ENCODE measurements at places on chromosomes 12 and 14. TPM values are rescaled to one million over a fixed set of nuclear protein-coding genes. Genes with fewer than 3 reads are reported as not detected.

The OVCH1 gene
- polyA plus RNA-seq: 0.67 TPM

- no peak for DNase-seq
Observed at GRCh38 chr12:76586764-76587395, 27.3 kb upstream of the OSBPL8 start.

DNA sequence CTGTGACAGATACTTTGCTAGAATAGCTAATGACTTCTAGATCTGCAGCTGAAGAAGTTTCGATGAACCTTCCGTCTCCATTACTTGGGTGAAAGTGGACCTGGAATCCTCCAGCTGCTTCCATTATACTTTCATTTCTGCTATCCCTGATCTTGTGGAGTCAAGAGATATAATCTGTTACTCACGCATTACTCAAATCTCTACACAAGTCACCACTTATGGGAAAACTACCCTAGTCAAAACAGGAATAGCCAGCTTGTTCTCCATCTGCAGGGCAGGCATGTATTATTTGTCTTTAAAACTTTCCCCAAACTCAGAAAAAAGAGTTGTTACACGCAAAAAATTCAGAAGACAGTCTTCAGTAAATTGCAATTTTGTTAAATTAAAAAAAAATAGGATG lies 2.8 kb upstream of the KTN1 start:
- DNase-seq: no peak

- no peak for DNase-seq
Observed at GRCh38 chr12:51217133-51217967, 512 bp downstream of the POU6F1 start.

DNA sequence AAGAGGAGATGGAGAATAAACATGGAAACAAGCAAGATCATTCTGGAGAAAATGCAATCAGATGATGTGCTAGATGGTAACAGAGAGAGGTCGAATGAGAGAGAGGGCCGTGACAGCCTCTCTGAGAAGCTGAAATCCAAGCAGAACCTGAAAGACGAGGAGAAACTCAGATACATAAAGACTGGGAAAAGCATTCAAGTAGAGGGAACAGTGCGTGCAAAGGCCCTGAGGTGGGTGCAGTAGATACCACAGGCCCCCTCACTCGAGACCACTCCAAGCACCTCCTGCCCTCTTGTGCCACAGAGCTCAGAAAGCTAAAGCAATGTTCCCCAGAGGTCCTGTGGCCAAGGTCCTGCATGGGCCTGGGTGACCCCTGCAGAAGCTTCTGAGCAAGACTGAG lies 54.8 kb upstream of the DLK1 start:
- DNase-seq: no peak

- DNase-seq: no peak
Observed at GRCh38 chr12:113981876-113982275, 15.8 kb upstream of the RBM19 start.

DNA sequence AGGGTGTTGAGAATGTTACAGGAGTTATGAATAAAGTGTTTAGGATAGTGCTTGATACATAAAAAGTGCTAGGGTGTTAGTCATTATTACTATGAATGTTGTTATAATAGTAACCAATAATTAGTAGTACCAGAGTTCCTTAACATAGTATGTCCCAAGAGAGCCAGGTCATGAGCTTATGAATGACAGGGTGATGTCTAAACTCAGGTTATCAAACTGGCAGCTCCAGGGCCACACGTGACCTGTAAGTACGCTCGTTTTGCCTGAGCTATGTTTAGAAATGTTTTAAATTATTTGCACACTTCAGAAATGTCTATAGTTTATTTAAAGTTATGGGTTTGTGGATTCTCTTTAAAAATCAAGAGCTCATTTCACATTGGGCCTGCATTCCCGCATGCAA lies 14.1 kb upstream of the GRIP1 start:
- DNase-seq: no peak

The SYNDIG1L gene
- polyA plus RNA-seq: 0.19 TPM

The ADGRD1 gene
- 14.3 TPM for polyA plus RNA-seq

GRCh38 chr12:112164011-112164660 lies 38.8 kb downstream of the TRAFD1 start:
- no peak for DNase-seq

DNA sequence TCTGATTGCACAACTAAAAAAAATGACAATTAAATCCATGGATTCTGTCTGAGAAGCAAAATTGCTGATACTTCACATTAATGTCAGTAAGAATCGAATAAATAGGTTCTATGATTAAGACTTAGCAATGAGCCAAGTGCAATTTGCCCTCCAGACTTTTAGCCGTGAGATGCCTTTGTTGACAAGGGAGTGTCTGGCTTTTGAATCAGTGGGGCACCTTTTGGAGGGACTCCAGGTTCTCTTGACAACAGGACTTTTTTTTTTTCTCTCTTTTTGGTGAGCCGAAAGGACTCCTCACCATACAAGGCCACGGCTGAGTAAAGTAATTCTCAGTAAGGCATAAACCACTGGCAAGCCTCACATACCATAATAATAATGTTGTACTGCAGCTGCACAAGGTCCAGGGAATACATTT lies 4.7 kb upstream of the MDM1 start:
- no peak for DNase-seq

DNA sequence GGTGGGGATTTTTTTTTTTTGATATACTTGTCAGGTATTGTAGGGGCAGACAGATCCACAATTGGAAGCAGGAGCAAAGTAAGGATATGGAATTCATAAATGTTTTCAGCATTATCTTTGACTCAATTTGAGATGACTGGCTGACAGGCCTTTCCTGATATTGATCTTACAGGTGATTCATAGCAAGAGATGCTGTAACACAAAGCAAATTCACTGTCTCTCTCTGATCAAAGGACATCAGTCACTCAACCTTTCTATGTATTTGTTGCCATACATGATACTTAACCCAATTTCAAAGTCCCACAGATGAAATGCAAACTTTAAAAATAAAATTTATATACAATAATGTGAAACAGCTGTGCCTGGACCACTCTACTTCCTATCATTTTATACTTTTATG lies 1506.9 kb downstream of the AACS start:
- no peak for DNase-seq

GRCh38 chr14:29927376-29928116 lies at the start of gene PRKD1:
TSS of gene PRKD1 (minus strand) at chr14:29927847.
- DNase-seq: no peak

The DDX23 gene
- polyA plus RNA-seq: 100 TPM

The CCDC196 gene
- polyA plus RNA-seq: 0.18 TPM

All from renal cortex interstitium (tissue), 15 donors.